ENCODE measurements at places on chromosomes 5 and 9.
A peak's percentile ranks its signal among the peaks of the same experiment; 100 is the strongest.

DNA sequence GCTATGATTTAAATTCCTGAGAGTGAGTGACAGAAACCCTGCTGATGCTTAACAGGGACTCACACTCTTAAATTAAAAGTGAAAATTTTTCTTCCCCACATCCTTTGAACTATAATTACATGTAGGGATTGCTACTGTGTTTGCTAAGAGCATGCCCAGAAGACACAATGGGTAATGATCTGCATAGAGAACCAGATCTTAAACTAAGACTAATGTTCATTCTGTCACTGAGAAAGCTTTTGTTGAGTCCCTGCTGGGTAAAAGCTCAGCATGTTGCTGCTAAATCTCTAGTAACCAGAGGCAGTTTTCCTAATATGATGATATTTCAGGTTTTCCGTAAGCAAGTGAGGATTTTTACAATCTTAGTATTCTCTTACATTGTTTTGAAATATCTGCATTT is 424.8 kb upstream of the SMC2 start:
- DNase-seq, result no peak

DNA sequence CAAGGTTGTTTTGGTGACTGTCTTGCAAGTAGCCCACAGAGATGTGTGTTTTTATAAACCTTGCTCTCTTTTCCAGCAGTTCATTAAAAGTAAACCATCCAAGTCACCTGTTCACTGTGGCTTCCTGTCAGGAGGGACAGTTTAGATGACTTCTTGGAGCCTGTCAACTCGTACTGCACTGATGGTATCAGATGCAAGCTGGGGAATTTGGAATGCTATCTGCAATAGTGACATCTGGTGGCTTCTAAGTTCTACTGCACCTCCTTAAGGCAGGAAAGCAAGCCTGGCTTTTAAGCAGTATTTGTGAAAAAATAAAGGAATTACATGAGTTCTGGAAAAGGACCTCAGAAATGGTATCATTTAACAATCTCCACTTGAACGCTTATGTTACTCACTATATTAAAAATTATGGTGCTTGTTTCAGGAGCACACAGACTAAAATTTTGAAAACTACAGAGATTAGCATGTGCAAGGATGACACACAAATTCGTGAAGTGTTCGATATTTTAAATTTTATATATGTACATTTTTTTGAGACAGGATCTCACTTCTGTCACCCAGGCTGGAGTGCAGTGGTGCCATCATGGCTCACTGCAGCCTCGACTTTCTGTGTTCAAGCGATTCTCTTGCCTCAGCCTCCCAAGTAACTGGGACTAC is 164.0 kb downstream of the TTC39B start:
- DNase-seq, result peak; percentile 77

- DNase-seq, result no peak
Measured at GRCh38 chr9:68793605-68794343, 88.7 kb downstream of the PIP5K1B start.

DNA sequence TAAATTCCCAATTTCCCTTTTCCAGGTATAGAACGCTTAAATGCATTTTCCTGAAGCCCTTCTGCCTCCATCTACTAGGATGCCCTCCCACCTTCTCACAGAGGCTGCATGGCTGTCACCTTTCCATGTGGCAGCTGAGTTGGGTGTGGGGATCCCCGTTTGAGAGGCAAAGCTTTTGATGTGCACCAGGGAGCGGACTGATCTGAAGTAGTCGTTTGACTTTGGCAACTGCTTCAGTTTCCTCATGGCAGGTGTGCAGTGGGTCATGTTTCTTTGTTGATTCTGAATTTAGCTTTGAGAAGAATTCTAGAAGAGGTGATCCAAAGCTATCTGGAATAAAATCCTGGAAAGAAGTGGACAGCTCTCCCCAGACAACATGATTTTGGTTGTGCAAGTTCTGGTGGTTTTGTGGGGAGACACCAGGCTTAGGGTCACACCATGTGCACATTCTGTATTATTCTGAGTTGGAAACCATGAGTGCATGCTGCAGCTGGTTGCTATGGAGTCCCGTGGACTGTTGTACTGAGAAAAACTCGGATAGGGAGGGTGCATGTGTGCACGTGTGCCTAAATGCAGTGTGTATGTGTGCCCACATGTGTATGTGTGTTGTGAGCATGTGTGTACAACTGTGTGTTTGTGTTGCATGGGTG is 63.5 kb downstream of the GADD45G start:
- DNase-seq, result no peak

- DNase-seq, result no peak
Measured at GRCh38 chr5:52996979-52997378, 7.8 kb downstream of the ITGA2 start.
